ENCODE measurements at places on chromosomes 4 and X. TPM values are rescaled to one million over a fixed set of nuclear protein-coding genes. Genes with fewer than 3 reads are reported as not detected.

Gene LRAT
- total RNA-seq = 37.7 TPM

DNA sequence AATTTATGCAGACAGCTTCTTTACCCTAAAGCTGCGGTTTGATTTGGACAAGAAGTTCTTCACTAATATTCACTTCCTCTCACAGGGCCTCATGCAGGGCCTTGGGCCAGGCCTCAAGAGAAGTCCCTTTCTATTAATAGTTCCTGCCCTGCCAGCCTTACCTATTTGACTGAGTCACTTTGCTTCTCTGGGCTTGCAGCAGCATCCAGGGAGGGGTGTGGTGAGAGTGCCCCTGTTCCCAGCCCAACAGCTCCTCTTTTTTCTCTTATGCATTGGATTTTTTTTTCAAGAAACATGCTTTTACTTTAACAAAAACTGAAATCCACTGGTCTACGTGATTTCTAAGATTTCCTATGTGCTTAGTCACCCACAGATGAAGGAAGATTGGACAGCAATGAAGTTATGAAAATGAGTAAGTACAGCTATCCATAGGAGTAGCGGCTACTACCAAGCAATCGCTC lies 26.7 kb downstream of the FAM156B start:
- no peak for DNase-seq

DNA sequence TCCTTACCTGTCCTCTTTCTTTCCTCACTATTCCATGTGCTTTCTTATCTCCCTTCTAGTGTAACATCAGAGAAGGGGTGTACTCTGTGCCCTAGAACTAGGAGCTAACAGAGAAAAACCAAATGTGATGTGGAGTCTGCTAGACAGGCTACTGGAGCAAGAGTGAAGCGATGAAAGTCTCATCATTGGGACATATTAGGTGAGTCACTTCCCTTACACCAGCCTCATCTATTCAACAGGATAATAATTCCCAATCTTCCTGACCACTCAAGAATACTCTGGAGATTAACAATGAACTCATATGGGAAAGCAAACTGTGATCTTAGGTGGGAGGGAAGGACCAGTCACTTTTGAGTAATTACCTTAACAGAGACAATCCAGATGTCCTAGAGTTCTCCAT lies 58.1 kb downstream of the RAB40A start:
- DNase-seq = no peak

GRCh38 chrX:40543661-40544328 lies 37.0 kb upstream of the ATP6AP2 start:
- DNase-seq = no peak
